ENCODE measurements at places on chromosomes 4 and X.

DNA sequence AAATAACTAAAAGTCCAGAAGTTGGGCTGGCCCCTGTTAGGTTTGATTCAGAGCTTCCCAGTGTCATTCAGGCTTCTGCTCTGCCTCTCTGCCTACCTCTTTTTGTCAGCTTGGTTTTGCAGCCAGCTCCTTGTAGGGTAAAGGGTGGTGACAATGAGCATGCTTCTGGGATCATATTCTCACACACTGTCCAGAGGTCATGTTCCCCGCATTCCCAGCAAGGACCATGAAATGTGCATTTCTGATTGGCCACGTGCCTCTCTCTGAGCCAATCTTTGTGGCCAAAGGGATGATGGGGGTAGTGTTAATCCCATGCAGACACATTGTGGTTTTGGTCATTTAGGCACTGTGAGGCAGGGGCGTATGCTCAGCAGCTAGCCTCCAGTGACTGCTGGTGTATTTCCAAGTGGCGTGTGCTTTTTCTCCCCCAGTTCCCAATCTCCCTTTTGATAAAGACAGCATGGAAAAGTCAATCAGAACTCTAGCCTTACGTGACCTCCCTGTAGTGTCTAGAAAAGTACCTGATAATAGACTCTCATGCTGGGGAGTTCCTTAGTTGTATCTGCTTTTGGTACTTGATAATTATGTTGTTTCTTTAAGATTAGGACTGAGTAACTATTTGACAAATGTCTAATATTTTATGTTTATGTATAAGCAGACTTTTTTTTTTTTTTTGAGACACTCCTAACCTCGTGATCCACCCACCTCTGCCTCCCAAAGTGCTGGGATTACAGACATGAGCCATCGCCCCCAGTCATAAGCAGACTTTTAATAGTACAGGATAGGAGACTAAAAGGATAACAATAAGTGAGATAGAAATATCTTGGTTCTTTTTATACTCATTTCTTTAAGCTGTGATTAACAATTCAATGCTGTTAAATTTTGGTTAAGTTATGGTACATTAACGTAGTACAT, 57.8 kb downstream of the KIAA0232 start:
- DNase-seq, result no peak

DNA sequence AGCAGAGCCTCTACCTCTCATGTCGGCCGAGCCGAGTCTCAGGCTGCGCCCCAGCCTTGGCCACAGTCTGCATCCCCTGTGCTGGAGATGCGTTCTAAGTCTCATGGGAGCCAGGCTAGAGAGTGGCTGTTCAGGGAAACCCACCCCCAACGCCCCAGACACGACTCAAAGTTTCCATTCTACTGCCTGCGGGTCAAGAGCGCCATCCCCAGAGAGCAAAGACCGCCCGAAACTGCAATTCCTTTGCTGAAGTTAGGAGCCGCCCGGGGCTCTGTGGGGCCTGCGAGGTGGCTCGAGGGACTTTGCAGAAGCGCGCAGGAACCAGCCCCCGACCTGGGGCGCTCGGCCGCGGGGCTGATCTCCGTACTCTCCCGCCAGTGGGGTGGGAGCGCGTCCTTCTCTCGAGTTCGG, 10.0 kb upstream of the ELF4 start:
- DNase-seq, result no peak

GRCh38 chr4:7391637-7392437, 42.9 kb downstream of the PSAPL1 start:
- DNase-seq, result no peak

GRCh38 chr4:3708103-3708510, 58.1 kb upstream of the ADRA2C start:
- DNase-seq, result no peak

GRCh38 chr4:48296365-48296764, 26.7 kb upstream of the TEC start:
- DNase-seq, result no peak

- DNase-seq, result no peak
Observed at GRCh38 chrX:40146262-40147125, 48.7 kb upstream of the BCOR start.

DNA sequence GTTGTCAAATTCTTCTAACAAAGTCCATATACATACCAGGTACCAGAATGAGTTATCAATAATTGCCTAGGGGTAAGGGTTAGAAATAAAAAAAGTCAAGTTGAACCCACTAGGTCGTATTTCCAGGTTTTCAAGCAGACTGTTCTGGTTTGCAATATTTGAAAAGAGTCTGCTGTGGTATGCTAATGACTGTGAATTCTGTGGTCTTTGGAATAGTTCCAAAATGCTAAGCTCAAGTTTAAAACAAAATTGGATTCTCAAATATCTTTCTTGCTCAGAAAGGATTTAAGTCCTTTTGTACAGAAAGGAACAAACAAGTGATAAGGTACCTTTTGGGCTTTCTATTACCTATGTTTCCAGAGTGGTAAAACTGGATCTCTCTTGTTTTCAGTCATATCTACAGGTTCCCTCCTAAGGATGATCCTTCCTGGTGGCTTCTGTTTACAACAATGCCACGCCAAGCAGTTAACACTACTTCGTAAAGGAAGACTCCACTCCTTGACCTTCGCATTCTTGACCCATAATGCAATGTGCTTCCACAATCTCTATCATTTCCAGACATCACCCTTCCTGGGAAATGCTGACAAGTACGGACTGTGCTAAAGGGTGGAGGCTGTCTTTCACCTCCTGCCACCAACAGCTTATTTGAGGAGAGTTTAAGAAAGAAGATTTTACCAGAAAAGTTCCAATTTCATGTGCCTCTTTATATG, 531.7 kb upstream of the FTHL17 start:
- DNase-seq, result no peak

GRCh38 chr4:177728361-177729152, 286.3 kb upstream of the AGA start:
- DNase-seq, result no peak

- no peak for DNase-seq
Observed at GRCh38 chrX:101429934-101430333, 21.9 kb downstream of the HNRNPH2 start.
